Esophagus (tissue), 2 donors: ENCODE measurements at places on chromosomes 6 and 20. TPM values are rescaled to one million over a fixed set of nuclear protein-coding genes. Genes with fewer than 3 reads are reported as not detected.

Gene SLC17A9
- 1.0 TPM for polyA plus RNA-seq

Gene GLP1R
- polyA plus RNA-seq = not detected

Gene TSPO2
- 0.04 TPM for polyA plus RNA-seq

Gene CTCFL
- not detected for polyA plus RNA-seq

Gene HMGCLL1
- 0.07 TPM for polyA plus RNA-seq
